ENCODE measurements at places on chromosomes 3 and 15.

- no peak for DNase-seq
Measured at GRCh38 chr3:82157952-82158351, 396.5 kb upstream of the GBE1 start.

DNA sequence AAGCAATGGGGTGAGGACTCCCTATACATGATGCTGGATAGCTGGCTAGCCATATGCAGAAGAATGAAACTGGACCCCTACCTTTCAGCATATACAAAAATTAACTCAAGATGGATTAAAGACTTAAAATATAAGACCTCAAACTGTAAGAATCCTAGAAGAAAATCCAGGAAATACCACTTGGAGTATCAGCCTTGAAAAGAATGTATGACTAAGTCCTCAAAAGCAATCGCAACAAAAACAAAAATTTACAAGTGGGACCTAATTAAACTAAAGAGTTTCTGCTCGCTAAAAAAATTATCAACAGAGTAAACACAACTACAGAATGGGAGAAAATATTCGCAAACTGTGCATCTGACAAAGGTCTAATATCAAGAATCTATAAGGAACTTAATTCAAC lies 94.3 kb downstream of the XRN1 start:
- no peak for DNase-seq

DNA sequence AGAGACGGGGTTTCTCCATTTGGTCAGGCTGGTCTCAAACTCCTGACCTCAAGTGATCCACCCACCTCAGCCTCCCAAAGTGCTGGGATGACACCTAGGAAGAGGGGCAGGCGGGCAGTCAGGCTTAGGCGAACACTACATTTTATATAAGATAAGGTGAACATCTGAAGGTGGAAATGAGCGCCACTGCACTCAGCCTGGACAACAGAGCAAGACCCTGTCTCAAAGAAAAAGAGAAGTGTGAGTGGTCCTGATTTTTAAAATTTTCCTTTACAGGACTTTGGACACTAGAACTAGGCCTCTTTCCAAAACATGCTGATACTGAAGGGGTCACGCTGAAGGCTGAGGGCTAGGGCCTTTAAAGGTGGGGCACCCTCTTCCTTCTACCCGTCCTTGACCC lies 48.0 kb downstream of the ZDHHC19 start:
- DNase-seq, result no peak

DNA sequence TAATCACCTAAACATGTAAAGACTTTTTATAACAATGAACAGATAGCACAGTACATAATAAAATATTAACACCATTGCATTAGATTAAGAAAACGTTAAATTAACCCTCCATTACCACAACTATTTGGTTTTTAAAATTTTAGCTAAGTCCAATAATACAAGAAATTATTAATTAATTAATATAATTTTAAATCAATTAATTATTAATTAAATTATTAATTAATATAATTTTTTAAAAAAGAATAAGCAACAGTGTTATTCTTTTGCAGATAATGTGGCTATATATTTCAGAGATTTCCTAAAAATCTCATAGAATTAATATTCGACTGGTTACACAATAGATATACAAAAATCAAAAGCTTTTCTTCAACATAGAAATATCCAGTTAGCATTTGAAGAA lies 82.5 kb downstream of the ECT2 start:
- DNase-seq, result no peak

DNA sequence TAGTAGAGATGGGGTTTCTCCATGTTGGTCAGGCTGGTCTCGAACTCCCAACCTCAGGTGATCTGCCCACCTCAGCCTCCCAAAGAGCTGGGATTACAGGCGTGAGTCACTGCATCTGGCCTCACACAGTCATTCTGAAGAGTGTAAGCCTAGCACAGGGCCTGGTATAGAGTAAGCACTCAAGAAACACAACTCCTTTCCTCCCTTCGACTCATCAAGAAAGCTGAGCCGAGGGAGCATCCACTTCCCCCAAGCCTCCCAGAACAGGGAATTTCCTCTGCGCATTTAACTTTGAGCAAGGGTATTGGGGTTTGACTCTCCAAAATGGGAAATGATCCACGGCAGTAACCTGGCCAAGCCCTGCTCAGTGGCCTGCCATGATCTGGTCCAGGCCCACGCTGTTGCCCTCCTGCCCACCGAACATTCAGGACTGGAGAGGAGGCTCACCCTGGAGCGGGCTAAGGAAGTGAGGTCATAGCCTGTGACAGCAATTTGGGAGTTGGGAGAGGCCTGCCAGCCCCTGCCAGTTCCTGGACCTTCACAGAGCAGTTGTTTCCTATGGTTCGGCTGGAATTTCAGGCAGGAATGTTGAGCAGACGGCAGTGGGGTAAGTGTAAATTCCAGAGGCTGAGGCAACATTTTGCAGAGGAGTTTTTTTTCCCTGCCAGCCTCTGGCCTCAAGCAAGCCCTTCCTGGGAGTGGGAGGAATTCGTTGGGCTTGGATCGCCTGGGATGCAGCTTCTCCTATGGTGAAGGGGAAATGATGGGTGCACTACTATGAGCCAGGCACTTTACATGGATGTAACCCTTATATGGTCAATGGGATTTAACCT lies 21.2 kb upstream of the SMAD3 start:
- DNase-seq, result no peak

GRCh38 chr3:3172627-3173026 lies 6.9 kb downstream of the CRBN start:
- DNase-seq, result no peak

- no peak for DNase-seq
Measured at GRCh38 chr15:59249816-59250215, 43.2 kb downstream of the LDHAL6B start.

GRCh38 chr15:87633525-87633924 lies 623.0 kb downstream of the NTRK3 start:
- no peak for DNase-seq

GRCh38 chr15:88376574-88377174 lies 90.5 kb downstream of the MRPL46 start:
- DNase-seq, result no peak

DNA sequence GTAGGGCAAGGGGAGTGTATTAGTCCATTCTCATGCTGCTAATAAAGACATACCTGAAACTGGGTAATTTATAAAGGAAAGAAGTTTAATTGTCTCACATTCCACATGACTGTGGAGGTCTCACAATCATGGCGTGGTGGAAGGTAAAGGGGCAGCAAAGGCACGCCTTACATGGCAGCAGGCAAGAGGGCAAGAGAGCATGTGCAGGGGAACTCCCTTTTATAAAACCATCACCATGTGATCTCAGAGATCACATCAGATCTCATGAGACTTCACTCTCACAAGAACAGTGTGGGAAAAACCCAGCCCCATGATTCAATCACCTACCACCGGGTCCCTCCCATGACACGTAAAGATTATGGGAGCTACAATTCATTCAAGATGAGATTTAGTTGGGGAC lies 41.4 kb downstream of the SUMF1 start:
- DNase-seq, result no peak

Data from lower leg skin (tissue), 4 donors.